ENCODE measurements at places on chromosomes 7 and 10. TPM values are rescaled to one million over a fixed set of nuclear protein-coding genes. Genes with fewer than 3 reads are reported as not detected.
A peak's percentile ranks its signal among the peaks of the same experiment; 100 is the strongest.

DNA sequence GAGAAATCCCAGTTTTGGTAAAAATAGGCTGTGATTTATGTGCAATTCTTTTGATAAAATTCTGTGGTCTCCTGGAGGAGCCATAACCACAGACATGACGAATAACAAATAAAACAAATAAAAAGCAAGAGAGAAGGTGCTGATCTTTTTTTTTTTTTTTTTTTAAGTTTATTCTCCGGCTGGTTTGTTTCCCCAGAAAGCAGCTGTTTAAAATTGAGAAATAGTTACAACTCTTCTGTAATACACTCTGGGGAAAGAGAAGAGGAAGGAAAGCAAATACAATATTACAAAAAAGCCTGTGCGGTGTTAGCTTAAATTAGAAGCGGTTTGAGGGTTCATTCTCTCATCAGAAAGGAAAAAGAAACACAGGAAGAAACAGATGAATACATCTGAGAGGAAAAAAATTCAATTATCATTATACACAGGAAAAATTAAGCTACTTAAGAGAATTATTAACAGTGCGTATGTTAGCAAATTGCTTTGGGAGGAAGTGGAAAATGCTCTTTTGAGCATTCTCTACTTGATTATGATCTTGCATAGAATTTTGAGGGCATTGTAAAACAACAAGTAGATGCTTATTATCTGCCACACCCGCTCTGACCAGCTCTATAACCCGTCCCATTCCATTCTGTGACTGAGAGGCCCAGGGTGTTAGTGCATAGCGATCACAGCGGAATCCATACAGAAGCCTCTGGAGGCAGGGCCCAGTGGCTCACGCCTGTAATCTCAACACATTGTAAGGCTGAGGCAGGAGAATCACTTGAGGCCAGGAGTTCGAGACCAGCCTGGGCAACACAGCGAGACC lies 40.6 kb upstream of the WAC start:
- H3K36me3 ChIP-seq, result no peaks in the 10 kb centered on the region
- no peak overlapping the region for H3K4me3 ChIP-seq
- H3K27ac ChIP-seq, result no peak overlapping the region
- H3K27me3 ChIP-seq, result no peaks in the 10 kb centered on the region
- no peak for DNase-seq

DNA sequence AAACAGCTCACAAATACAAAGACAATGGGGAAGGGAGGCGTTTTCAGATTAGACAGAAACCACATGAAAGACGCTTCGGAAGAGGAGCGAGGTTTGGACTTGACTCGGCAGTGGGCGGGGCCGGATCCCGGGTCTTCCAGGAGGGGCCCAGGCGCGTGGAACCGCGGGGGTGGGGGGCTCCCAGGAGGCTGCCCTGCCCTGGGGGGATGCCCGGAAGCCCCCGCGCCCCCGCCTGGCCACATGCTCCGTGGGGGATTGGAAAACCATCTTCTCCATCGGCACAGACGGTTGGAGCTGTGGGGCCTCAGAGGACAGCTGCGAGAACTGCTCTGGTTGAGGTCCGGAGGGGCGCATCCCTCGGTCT lies 186.0 kb upstream of the SHH start:
- peak; percentile 66 for DNase-seq
- H3K36me3 ChIP-seq, result no peaks in the 10 kb centered on the region
- H3K4me1 ChIP-seq, result no peaks in the 10 kb centered on the region
- no peak overlapping the region for H3K4me3 ChIP-seq
- H3K27me3 ChIP-seq, result no peaks in the 10 kb centered on the region
- no peak overlapping the region for H3K27ac ChIP-seq

Gene PRKCQ
- total RNA-seq, result 0.45 TPM

DNA sequence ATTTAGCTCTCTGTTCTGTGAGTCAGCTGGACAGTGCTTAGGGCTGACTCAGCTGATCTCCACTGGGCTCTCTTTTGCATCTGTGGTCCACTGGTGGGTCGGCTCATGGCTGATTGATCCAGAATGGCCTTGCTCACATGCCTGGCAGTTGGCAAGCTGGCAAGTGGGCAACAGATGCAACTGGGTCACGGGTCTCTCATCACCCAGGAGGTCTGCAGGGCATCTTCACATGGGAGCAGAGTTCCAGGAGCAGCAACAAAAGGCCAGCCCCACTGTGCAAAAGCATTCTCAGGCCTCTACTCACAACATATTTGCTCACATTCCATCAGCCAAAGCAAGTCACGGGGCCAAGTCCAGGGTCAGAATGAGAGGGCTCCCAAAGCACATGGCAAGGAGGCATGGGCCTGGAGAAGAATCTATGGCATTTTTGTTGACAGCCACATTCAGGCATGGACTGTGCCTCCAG lies 98.8 kb downstream of the OAT start:
- H3K36me3 ChIP-seq, result no peaks in the 10 kb centered on the region
- H3K4me1 ChIP-seq, result no peaks in the 10 kb centered on the region
- DNase-seq, result no peak
- no peaks in the 10 kb centered on the region for H3K27me3 ChIP-seq

DNA sequence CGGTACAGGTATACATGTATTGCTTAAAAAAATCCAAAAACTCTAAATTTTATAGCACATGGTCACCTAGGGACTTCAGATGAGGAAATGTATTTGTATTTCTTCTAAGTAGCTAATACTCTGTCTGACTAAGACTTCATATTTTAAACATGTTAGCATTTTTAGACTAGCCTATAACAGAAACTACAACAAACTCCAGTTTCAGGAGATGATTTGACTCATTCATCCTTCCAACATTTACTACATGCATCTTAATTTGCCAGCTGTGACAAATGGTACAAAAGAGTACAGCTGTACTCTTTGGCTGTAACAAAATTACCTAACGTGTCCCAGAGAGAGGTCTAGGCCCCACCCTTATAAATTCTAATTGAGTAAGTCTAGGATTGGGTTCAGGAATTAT lies 22.2 kb downstream of the TMEM209 start:
- no peak for DNase-seq
- H3K27ac ChIP-seq, result no peak overlapping the region
- no peak overlapping the region for H3K4me3 ChIP-seq
- H3K27me3 ChIP-seq, result no peaks in the 10 kb centered on the region
- no peaks in the 10 kb centered on the region for H3K36me3 ChIP-seq

DNA sequence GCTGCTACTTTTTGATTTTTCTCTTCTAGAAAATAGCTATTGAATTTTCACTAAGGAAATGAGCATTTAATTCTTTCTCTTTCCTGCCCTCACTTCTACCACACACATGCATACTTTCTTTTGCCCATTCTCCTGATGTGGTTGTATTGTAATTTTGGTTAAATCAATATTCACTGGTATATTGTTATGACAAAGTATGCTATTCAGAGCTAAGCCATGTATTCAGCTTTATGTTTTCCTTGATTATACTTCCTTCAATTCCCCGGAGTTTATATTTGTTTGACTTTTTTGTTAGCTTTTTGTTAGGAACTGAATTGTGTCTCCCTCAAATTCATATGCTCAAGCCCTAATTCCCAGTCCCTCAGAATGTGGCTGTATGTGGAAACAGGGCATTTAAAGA lies 24.0 kb downstream of the LRRC72 start:
- H3K36me3 ChIP-seq, result no peaks in the 10 kb centered on the region
- no peaks in the 10 kb centered on the region for H3K4me1 ChIP-seq
- H3K4me3 ChIP-seq, result no peak overlapping the region
- DNase-seq, result no peak

- no peak overlapping the region for H3K4me3 ChIP-seq
- no peaks in the 10 kb centered on the region for H3K4me1 ChIP-seq
- no peaks in the 10 kb centered on the region for H3K36me3 ChIP-seq
- no peak for DNase-seq
- H3K27me3 ChIP-seq, result no peaks in the 10 kb centered on the region
Measured at GRCh38 chr10:53063805-53064204, 291.2 kb upstream of the MBL2 start.

GRCh38 chr7:106165337-106165736 lies 53.2 kb upstream of the SYPL1 start:
- no peak overlapping the region for H3K27ac ChIP-seq
- H3K27me3 ChIP-seq, result no peaks in the 10 kb centered on the region
- no peaks in the 10 kb centered on the region for H3K36me3 ChIP-seq
- no peak for DNase-seq
- no peaks in the 10 kb centered on the region for H3K4me1 ChIP-seq
- H3K4me3 ChIP-seq, result no peak overlapping the region

Gene CLDN3
- not detected for total RNA-seq

GRCh38 chr7:137923380-137923779 lies 76.6 kb upstream of the DGKI start:
- peaks cover 7% of the 10 kb centered on the region for H3K4me1 ChIP-seq
- no peaks in the 10 kb centered on the region for H3K27me3 ChIP-seq
- no peak overlapping the region for H3K4me3 ChIP-seq
- no peak overlapping the region for H3K27ac ChIP-seq

- DNase-seq, result no peak
- no peaks in the 10 kb centered on the region for H3K36me3 ChIP-seq
- H3K27ac ChIP-seq, result no peak overlapping the region
Measured at GRCh38 chr10:14329746-14330173, 964 bp downstream of the FRMD4A start.

DNA sequence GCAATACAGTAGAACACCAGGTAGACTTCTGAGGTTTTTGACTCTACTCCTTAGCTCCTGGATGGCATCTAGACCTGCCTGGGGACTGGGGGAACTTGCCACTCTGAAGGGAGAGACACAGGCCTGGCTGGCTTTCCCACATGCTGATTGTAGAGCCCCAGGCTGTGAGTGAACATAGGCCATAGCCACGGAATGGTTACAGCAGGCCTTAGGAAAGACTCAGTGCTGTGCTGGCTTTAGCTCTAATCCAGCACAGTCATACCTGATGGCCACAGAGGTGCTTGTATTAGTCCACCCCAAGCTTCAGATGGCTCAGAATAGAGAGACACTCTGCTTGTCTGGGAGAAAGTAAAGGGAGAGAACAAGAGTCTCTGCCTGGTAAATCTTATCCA lies 35.0 kb upstream of the ARHGAP12 start:
- H3K27me3 ChIP-seq, result no peaks in the 10 kb centered on the region
- H3K27ac ChIP-seq, result no peak overlapping the region
- no peaks in the 10 kb centered on the region for H3K36me3 ChIP-seq
- DNase-seq, result no peak
- no peak overlapping the region for H3K4me3 ChIP-seq

DNA sequence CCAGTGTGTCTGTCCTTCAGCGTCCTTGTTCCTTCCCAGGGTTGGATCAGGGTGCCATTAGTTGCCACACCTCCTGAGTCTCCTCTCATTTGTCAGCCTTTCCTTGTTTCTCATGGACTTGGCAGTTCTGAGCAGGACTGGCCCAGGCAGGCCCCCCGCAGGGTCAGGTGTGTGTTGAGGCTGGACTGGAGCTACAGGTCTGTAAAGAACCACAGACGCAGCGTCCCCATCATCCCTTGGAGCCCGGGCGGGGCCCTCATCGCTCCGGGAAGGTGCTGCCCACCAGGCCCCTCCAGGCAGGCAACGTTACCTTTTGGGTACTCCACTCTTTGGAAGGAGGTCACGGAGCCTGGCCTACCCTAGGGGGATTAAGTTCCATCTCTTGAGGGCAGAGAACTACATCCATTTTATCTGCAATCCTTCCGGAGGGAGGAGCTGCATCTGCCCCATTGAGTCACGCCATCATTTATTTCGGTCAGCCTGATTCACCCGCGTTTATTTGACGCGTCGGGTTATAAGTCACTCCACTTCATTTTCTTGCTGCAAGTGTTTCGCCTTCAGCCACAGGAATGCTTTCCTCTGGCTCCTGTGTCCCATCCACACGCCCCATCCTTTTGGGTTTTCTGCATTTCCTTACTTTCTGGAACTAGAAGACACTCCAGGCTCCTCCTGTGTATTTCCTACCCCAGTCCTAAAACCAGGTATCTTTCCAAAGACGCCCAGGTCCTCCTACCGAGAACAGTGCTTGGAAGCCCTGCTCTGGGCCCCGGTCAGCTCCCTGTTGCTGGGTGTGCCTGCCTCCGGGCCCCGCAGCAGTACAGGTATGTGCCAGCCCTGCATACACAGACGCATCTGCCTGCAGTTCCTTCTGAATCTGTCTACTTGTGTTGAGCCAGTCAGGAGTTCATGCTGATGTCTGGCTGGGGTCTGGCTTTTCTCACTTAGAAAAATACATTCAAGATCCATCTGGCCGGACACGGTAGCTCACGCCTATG lies 141.9 kb downstream of the MAD1L1 start:
- H3K4me3 ChIP-seq, result no peak overlapping the region
- no peaks in the 10 kb centered on the region for H3K4me1 ChIP-seq
- no peak overlapping the region for H3K27ac ChIP-seq

Gene ACTR1A
- 91.6 TPM for total RNA-seq

- no peaks in the 10 kb centered on the region for H3K4me1 ChIP-seq
- no peak for DNase-seq
- H3K36me3 ChIP-seq, result no peaks in the 10 kb centered on the region
- H3K4me3 ChIP-seq, result no peak overlapping the region
Measured at GRCh38 chr10:122798704-122799231, 46.9 kb downstream of the CUZD1 start.

Gene HYAL4
- total RNA-seq, result not detected

DNA sequence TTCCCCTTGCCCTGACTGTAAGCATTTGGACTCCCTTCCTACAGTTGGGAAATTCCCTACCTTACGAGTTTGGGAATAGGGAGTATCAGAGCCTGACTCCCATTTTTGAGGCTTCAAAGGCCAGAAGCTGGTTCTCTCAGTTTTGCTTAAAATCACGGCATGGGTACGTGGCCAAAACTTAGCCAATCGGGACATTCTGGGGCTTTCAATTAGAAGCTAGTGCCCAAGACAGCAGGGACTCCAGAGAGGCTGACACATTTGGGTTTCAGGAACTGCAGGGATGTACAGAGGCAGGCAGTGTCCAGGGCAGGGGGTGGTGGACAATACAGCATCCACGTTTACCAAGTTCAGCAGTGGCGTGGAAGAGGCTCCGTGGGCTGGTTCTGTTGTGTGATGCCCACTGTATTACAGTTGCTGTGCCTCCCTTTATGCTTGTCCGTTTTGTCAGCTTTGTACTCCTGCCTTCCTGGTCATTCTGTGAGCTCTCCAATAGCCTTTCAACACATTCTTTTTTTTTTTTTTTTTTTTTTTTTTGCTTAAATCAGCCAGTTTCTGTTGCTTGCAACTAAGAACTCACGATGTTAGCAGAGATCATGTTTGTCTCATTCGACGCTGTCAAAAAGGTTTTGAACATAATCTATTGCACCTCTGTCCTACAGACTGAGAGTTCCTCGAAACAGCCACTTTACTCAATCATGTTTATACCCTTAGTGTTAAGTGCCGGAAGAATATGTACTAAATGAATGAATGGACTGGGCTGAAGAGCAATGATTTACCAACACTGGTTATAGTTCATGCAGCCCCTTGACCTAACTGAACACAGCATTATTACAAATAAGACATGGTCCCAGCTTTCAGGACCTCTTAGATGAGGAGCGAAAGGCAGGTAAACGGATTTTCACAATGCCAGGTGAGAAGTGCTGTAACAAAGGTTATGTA lies 1.1 kb downstream of the GGCT start:
- no peaks in the 10 kb centered on the region for H3K27me3 ChIP-seq
- H3K4me1 ChIP-seq, result no peaks in the 10 kb centered on the region
- DNase-seq, result no peak
- H3K27ac ChIP-seq, result no peak overlapping the region

DNA sequence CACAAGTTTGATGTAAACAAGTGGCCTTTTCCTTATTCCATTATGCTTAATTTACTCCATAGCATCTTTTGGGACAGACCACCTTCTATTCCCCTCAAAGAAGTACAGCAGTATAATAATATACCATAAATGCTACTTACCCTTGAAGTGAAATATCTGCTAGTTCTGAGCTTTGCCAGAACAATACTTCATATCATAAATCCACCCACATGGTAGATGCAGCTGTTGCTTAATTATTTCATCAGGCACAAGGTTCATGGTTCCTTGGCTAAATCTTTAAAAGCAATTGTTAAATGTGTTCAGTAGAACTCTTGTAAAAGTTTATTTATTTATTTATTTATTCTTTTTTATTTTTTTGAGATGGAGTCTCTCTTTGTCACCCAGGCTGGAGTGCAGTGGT lies 32.9 kb downstream of the CSTF2T start:
- no peaks in the 10 kb centered on the region for H3K27me3 ChIP-seq
- no peak overlapping the region for H3K4me3 ChIP-seq
- H3K36me3 ChIP-seq, result no peaks in the 10 kb centered on the region
- H3K4me1 ChIP-seq, result no peaks in the 10 kb centered on the region

Gene PITX3
- not detected for total RNA-seq

Gene CCM2
- total RNA-seq, result 38.6 TPM

Data from aorta (tissue), 5 donors.